M059J (cell line): ENCODE measurements at places on chromosomes 1 and 21. TPM values are rescaled to one million over a fixed set of nuclear protein-coding genes. Genes with fewer than 3 reads are reported as not detected.

RHCE gene
- 0.42 and 1.4 TPM in 2 replicates for total RNA-seq

INSRR gene
- total RNA-seq: not detected in 2 replicates

DNA sequence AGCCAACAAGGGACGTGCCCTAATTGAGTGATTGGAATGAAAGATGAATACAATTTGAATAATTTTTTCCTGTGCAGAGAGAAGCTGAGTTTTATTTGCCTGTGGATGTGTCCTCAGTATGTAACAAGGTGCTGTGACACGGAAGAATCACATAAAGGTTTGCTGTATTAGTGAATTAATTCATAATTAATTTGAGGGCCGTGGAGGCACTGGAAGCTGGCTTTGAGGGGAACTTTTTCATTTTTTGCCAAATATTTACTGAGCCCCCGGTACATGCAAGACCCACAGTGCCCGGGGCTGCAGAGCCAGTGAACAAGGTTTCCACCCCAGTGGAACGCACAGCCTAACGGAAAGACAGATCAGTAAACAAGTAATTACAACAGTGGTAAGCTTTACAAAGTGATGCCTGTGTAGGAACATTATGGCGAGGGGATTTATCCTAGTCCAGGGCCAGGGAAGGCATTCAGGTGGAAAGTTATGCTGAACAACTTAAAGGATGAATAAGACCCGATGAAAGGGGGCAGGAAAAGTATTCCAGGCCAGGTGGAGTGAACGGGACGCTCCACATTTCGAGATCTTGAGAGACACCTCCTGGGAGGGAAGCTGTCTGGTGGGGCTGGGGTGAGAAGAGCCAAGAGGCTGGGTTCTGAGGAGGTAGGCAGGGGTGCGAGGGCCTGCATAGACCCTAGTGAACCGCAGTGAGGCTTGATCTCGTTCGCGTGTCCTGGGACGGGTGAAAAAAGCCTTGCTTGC lies 773 bp upstream of the RCC2 start:
- DNase-seq: no peak

GRCh38 chr1:44507490-44508396 lies 102.7 kb downstream of the RNF220 start:
- DNase-seq: no peak

DNA sequence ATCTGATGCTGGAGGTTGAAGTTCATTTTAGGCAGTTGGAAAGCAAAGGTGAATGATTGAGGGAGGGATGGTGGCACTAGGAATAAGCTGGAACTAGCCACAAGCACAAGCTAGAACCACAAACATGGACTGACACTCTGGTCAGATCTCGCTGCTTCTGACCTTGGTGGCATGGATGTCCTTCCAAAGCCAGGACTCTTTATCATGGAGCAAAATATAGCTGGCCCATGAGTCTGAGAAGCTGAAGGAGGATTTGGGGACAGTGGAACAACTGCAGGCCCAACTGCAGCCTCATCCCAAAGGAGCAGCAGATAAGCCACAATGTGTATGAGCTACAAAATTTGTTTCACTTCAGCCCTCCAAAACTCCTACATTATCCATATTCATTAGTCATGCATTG lies 35.5 kb downstream of the SRSF11 start:
- no peak for DNase-seq

- no peak for DNase-seq
Measured at GRCh38 chr1:228279011-228279721, 71.3 kb downstream of the OBSCN start.

DNA sequence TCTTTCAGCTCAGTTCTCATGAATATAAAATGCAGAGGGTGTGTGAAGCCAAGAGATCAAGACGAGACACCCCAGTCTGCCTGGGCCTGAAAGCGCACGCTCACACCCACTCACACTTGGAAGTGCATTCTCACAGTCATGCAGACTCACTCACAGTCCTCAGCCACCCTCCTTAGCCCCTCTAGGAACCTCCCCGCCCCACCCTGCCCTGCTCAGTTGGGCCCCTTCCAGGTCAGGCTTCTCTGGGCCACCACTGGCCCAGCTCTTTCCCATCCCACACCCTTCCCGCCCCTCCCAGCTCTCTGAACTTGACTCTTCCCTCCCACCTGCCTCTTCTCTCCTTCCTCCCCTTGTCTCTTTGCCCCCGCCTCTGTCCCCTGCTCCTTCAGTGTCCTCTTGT lies 93.8 kb downstream of the EPHB2 start:
- DNase-seq: no peak

GRCh38 chr21:42609811-42610210 lies 43.6 kb upstream of the PDE9A start:
- DNase-seq: no peak

DNA sequence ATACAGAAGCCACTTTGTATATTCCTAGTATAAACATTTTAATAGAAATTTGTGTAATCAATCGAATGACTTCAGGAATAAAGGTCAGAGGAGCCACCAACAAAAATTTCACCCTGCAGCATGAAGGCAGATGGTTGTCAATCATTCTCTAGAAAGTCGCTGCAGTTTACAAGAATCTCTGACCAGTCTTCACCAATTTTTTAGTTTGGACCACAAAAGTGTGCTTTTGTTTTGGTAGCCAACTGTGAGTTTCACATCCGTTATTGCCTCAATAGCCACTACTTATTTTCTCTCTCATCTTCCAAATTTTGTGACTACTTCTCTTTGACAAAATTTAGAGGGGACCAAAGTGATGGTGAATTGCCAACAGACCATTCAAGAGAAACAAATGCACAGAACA lies 1155.6 kb downstream of the AMY1C start:
- no peak for DNase-seq

GRCh38 chr21:22904385-22904784 lies 1906.2 kb downstream of the NCAM2 start:
- DNase-seq: no peak

DNA sequence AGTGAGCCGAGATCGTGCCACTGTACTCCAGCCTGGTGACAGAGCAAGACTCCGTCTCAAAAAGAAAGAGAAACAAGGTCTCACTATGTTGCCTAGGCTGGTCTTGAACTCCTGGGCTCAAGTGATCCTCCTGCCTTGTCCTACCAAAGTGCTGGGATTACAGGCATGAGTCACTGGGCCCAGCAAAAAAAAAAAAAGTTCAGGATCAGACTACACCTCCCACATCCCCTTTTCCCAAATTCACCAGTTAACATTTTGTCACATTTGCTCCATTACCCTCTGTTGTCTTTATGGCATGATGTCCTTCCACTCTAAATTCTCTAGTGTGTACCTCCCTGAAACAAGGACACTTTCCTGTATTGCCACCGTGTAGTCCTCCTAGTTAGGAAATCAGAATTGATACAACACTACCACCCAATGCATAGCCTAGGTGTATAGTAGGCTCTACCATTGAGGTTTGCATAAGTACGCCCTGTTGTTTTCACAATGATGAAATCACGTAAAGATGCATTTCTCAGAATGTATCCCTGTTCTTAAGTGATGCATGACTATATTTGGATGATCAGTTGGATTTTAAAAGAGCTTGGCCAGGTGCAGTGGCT lies 10.7 kb downstream of the SPEN start:
- peak; percentile 21 for DNase-seq
